ENCODE measurements at places on chromosomes 3 and 15.

- no peak for DNase-seq
Measured at GRCh38 chr3:52521881-52522650, 11.6 kb downstream of the NT5DC2 start.

GRCh38 chr3:157127831-157128767 is 31.8 kb downstream of the CCNL1 start:
- no peak for DNase-seq

GRCh38 chr3:47163169-47164006 is 525 bp downstream of the SETD2 start:
- DNase-seq, result no peak

GRCh38 chr3:194879991-194880939 is 194.6 kb downstream of the FAM43A start:
- no peak for DNase-seq

GRCh38 chr3:123423806-123424205 is 25.1 kb downstream of the ADCY5 start:
- no peak for DNase-seq

DNA sequence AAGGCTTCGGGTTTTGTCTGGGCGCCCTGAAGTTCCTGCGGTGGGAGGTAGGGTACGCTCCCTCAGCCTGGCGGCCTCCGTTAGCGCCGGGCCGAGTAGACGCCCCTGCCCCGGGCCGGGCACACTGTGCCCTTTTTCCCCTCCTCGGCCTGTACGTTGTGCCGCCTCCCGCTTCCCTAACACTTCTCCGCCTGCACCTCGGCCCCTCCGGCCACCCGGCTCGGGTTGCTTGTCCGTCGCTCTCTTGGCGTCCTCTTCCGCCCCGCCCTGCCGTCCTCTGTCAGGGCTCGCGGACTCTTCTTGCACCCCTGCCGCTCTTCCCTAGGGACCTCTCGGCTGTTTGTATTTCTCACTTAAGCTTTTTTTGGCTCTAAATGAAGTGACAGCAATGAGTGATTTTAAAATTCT is 384 bp downstream of the KNL1 start:
- DNase-seq, result no peak
